ENCODE measurements at places on chromosomes 4 and X.

DNA sequence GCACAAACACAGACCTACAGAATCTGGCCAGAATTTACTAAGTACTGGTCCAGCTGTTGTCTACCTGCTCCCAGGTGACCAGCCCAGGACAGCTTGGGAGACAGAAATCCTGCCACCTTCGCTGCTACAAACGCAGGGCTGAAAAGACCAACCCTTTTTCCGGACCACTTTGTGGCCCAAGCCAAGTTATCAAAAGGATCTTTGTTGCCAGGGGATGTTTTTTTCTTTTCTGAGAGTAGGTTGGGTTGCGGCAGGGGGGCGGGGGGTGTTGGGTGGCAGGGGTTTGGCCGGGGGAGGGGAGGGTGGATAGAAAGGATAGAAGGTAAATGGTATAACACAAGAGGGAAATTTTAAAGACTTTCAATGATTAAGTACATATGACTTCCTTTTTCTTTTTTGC lies 63.4 kb downstream of the STOX2 start:
- peak; percentile 53 for DNase-seq

- DNase-seq, result no peak
Measured at GRCh38 chrX:9874483-9874882, 88.3 kb downstream of the SHROOM2 start.

- DNase-seq, result no peak
Measured at GRCh38 chr4:184959786-184960185, 58.5 kb upstream of the HELT start.

DNA sequence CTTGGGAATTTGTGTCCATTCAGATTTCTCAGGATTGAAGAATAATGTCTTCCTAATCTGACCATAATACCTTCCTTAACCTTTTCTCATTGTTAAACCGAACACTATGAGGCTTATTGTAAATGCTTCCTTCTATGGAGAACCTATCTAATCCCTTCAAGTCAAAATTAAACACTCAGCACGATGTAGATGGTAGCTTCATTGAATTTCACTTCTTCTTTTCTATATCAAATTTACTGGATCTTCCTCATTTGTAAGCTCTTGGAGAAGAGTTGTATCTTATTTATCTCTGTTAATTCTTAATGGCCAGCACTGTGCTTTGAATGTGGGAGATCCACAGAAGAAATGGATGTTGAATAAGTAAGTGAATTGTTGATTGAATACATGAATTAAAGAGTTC lies 109.0 kb upstream of the RAPGEF2 start:
- DNase-seq, result no peak

DNA sequence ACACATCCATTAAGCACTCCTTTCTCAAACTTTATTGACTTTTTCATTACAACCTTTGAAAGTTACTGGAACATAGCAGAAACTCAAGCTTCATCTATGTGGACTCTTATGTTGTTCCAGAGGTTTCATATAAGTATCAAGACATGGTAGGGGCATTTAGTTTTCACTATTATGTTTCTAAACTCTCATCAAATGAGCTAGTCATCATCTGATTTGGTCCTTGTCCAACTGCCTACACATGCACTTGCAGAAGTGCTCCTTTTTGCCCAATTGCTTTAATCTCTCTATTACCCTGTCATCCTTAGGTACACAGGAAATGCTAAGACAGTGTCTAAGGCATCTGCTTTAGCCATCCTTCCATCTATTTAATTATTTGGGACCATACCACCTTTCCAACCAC lies 42.2 kb upstream of the EPGN start:
- no peak for DNase-seq

GRCh38 chr4:153418121-153418520 lies 48.0 kb upstream of the TMEM131L start:
- DNase-seq, result no peak

DNA sequence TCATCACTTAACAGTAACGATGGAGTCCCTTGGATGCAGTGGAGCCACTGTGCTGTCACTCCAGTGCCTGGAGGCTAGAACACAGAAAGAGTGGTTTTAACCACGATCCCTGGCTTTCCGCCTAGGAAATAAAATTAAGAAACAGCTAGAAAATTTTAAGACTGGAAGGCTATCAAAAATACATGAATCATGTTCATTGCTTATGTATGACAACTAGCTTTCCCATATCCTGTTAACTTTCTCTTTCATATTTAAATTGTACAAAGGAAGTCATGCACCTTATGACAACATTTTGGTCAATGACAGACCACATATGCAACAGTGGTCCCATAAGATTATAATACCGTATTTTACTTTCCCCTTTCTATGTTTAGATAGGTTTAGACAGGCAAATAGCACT lies 115.1 kb downstream of the GALNTL6 start:
- DNase-seq, result no peak

Data from endodermal cell (in vitro differentiated cells).